ENCODE measurements at places on chromosomes 1 and 21.
A peak's percentile ranks its signal among the peaks of the same experiment; 100 is the strongest.

GRCh38 chr1:244409701-244410100 lies 42.0 kb downstream of the ADSS2 start:
- DNase-seq, result no peak

DNA sequence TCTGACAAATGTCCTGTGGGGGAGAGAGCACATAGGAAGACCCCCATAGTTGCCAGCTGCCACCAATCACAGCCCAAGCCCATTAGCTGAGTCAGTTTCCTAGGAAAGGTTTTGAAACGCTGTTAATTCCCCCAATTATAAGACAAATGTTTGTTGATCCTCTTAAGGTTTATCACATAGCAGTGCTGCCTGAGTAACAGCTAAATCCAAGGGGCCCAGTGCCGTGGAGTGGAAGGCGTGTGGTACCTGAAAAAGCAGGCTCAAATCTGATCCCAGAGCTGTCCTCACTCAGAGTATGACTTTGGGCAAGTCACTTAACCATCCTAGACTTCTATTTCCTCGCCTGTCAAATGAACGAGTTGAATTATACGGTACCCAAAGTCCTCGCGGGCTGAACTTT lies 69.5 kb downstream of the GRIK3 start:
- no peak for DNase-seq

- DNase-seq, result no peak
Measured at GRCh38 chr21:46570631-46571030, 34.3 kb downstream of the S100B start.

DNA sequence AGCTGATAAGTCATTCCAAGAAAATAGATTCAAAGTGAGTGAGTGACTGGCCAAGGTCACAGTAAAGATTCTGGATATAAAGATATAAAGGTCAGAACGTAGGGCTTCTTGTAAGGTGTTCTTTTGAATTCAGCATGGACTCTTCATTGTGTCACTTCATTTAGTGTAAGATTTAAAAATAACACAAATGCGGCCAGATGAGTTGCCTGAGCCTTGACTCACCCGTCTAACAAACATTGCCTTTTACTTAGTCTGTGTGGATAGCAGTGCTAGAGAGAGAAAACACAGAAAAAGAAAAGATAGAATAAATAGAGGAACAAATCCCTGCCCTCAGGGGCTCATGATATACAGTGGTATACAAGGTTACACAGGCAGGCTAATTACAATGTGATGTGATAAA lies 223.4 kb downstream of the PLPP3 start:
- no peak for DNase-seq

GRCh38 chr1:204250428-204251030 lies 36.7 kb upstream of the GOLT1A start:
- DNase-seq, result no peak

GRCh38 chr1:172335377-172335776 lies 85.1 kb upstream of the C1orf105 start:
- DNase-seq, result no peak

GRCh38 chr1:62286786-62287224 lies 32.4 kb downstream of the KANK4 start:
- no peak for DNase-seq

- no peak for DNase-seq
Measured at GRCh38 chr1:245248231-245248731, 93.5 kb downstream of the KIF26B start.

- no peak for DNase-seq
Measured at GRCh38 chr1:230773396-230774033, 26.3 kb downstream of the CAPN9 start.

GRCh38 chr21:26405071-26405470 lies 168.0 kb downstream of the CYYR1 start:
- peak; percentile 21 for DNase-seq

DNA sequence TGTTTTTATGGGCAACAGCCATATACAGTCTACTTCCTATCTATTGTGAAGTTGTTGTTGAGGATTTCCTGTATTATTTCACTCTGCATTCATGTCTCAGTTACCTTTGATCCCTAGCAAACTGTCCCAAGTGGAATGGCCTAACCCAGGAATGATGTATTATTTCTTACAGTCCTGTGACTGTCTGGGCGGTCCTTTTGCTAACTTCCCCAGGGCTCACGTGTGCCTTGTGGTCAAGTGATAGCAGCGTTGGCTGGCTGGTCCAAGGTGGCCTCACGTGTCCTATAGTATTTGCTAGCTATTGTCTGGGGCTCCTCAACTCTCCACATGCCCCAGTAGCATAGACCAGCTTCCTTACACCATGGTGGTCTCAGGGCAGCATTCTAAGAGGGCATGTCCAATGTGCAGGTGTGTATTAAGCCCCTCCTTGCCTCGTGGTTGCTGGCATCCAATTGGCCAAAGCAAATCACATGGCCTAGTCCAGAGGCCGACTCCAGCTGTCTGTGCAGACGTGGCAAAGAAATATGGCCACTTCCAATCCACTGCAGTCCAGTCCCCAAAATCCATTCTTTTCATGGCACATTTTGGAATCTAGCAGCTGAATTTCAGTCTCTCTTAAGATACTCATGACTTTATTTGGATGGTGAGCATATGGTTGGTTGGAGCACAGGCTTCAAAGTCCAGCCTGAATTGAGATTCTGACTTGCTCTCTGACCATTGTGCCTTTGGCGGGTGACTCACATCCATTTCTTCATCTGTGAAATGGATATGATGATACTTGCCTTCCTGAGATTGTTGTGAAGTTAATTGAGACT lies 94.1 kb downstream of the GALNT2 start:
- DNase-seq, result no peak

- no peak for DNase-seq
Measured at GRCh38 chr21:14241297-14241696, 25.3 kb downstream of the RBM11 start.

- DNase-seq, result no peak
Measured at GRCh38 chr1:2113620-2114135, 63.5 kb downstream of the PRKCZ start.

DNA sequence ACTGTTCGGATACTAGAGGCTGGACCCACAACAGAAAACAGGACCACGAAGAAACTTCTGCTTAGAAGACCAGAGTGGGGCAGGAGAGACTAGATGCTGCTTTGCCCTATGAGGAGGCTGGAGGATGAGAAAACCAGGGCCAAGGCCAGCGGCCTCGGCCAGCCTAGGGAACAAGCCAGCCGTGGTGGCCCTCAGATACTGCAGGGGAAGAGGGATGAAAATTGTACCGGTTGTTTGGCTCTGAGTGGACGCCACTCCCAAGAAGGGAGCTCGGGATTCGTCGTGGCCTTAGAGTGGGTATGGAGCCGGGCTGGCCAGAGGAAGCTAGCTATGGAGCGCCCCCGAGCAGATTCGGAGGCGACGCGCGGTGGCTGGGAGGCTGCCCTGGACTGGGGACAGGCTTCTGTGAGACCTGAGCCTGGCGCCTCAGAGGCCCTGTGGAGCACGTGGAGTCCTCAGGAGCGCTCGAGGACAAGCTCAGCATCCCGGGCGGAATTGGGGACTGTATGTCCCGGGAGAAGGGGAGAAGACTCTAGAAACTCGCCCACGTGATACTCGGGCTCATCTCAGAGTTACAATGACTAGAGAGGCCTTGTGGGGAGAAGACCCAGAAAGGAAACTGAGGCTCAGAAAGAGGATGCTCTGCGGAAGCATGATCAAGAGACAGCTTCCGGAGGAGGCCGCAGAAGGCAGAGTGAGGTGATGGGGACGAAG lies 2.8 kb downstream of the PRRX1 start:
- DNase-seq, result no peak

- no peak for DNase-seq
Measured at GRCh38 chr1:245666412-245666811, 511.6 kb downstream of the KIF26B start.

DNA sequence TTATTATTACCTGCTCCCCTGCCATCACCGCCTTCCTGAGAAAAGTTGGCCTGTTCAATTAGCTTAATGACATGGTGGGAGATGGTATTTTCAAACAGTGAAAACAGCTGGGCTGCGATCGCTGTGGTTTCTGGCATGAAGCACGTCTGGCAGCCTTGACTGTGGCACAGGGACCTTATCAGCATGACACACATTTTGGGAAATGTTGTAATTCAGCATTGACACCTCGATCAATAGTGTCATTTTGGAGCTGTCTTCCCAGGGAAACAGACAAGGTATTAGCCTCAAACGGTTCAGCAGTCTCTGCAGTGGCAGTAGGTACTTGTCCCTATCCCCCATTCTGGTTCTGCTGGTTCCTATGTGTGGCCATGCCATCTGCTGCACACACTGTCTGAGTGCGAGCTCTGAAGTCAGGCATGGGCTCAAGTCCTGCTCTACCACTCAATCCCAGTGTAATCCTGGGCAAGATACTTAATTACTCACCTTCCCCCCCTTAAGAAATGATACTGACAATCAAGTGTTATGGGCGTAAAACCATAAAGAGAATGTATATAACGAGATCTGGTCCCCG lies 154.5 kb upstream of the KCND3 start:
- DNase-seq, result no peak

GRCh38 chr1:204313675-204314074 lies 46.1 kb downstream of the PLEKHA6 start:
- DNase-seq, result no peak

DNA sequence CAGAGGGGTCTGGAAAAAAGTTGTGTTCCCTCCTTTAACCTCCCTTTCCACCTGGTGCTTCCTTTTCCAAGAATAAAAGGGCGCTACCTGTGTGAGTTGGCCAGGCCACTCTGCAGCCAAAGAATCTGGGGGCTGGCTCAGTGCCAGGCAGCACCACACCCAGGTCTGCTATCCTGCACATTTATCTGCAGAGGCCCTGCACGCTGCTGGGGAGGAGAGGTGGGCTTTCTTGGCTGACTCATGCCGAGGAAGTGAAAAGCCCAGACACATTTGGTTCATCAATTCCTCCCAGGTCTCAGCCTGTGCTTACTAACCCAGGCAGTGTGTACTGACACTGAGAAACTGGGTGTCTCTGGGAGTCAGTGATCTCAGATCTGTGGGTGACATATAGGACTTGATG lies 79.8 kb upstream of the F3 start:
- peak; percentile 90 for DNase-seq

DNA sequence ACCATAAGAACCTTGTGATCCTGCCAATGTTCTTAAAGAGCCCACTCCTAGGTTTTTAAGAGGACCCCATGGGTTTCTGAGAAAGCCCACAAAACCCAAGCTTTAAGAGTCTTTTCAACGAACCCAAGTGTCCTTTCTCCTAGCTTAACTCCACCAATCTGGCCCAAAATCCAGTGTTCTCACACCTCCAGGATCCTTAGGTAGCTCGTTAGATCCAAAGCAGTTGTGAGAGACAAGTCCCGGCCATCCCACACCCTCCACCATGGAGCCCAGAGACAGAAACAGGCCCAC lies 1.7 kb downstream of the DENND4B start:
- DNase-seq, result no peak

DNA sequence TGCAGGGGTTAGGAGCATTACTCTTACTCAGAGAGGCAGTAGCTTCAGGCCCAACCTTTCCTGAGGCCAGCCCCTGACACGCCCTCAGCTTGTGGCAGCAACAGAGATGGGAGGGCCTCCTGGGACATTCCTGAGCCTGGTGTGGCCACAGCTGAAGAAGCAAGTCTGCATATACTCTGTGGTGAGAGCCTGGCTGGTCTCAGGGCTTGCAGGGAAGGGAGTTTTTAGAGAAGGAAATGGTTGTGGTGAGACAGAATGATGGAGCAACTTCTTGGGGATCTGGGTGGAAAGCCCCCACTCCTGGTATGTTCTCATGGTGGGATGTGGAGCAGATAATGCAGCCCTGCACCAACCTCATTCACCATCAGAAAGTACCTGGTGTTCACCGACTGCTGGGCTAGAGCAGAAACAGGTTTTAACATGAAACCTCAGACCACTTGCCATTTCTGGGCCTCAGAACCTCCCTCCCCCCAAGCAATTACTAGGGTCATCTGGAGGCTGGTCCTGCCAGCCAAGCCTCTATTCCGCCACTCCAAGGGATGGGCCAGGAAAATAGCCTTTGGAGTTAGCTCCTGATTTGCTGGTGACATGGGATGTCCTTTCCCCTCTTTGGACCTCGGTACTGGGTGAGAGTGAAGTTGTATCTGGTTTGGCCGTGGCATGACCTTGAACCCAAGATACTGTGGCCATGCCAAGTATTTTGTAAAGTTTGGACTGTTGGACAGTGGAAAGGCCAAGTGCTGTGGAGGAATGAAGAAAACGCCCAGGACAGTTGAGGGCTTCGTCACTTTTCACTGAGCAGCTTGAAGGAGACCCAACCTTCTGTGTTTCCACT lies 28.1 kb upstream of the RNF19B start:
- DNase-seq, result peak; percentile 89

DNA sequence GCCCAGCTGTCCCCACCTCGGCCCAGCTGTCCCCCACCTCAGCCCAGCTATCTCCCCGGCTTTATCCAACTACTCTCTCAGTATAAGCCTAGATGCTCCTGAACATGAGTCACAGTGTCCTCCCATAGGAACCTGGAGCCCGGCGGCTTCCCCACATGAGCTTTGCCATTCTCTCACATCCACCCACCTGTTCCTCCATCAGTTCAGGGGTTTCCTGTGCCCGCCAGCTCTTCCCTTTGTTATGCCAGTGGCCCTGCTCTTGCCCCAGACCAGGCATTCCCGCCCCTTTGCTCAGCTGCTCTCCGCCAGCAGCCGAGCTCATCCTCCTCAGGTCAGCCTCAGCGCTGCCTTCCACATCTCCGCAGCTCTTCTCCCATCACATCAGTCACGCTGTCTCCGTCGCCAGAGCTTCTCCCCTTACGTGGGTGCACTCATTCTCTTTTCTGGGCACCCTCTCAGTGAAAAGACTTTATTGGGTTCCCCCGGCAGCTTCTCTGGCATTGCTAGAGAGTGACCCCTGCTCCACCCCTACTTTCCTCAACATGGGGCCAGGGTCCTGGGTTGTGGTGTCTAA lies 89.5 kb upstream of the CSF3R start:
- DNase-seq, result no peak

DNA sequence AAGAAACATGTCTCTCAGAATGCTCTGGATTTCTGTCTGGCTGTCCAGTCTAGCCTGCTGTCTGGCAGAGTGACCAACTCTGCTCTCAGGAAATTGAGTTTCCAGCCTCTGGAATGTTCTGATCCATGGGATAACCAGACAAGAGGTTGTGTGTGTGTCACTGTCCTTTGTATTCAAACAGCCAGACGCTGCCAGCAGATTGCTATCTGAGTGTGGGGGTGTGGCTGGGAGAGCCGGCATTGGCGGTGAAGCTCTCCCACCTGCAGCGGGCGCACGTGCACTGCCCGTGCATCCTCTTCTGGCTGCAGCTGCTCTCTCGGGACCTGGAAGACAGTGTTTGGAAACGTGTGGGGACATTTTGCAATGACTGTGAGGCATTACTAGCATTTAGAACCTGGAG lies 26.1 kb downstream of the PKP1 start:
- DNase-seq, result peak; percentile 54

DNA sequence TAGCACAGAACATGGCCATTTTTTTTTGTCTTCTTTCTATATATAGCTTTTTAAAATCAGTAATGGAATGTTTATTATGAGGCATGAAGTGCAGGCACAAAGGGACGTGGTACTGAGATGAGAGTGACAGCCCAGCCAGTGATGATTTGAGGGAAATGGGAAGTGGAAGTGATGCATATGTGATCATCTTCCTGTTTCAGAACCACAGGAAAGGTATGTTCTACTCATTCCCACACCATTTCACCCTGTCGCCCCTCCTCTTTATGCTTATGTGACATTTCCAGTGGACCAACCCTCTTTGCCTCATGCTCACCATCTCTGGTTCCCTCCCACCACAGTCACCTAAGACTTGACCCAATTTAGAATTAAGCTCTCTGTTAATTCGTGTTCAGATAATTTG lies 24.3 kb downstream of the PTGS2 start:
- DNase-seq, result no peak

GRCh38 chr1:26005434-26006105 lies 7.7 kb upstream of the PAFAH2 start:
- DNase-seq, result no peak
